ENCODE measurements at places on chromosomes 4 and X.
A peak's percentile ranks its signal among the peaks of the same experiment; 100 is the strongest.

DNA sequence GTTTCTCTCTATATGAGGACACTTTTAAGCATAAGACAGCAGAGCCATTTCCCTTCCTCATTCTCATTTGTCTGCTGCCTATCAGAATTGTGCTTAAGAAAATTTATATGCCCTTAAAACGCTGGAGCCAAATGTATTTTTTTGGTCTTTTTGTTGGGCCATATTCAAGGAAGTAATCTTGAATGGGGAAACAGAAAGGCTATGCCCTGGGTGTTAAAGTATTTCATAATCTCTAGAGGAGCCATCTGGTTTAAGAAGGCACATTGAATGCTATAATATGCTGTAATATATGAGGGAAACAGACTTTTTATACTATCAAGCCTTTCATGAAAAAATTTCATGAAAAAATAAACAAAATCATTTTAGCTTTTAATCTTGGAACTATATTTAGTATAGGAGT, 4.3 kb downstream of the DMD start:
- no peak for DNase-seq

DNA sequence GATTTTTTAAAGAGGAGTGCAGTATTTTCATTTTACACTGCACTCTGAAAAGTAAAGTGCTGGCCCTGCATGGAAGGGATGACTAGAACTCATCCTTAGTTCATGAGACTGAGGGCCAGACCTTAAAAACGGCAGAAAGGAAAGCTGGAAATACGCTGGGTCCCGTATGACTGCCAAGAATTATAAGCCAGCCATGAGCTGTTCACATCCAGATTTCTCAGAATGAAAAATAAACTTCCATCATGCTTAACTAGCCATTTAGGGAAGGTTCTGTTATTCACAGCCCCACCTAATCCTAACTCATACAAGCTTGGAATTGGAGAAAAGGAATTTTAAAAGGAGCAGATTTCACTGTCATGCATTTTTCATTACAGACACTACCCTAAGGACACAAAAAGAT, 894.4 kb downstream of the FAT4 start:
- DNase-seq = no peak

GRCh38 chr4:188934320-188934962, 795.2 kb downstream of the TRIML1 start:
- peak; percentile 32 for DNase-seq

GRCh38 chr4:2565533-2565932, 29.1 kb downstream of the FAM193A start:
- no peak for DNase-seq

DNA sequence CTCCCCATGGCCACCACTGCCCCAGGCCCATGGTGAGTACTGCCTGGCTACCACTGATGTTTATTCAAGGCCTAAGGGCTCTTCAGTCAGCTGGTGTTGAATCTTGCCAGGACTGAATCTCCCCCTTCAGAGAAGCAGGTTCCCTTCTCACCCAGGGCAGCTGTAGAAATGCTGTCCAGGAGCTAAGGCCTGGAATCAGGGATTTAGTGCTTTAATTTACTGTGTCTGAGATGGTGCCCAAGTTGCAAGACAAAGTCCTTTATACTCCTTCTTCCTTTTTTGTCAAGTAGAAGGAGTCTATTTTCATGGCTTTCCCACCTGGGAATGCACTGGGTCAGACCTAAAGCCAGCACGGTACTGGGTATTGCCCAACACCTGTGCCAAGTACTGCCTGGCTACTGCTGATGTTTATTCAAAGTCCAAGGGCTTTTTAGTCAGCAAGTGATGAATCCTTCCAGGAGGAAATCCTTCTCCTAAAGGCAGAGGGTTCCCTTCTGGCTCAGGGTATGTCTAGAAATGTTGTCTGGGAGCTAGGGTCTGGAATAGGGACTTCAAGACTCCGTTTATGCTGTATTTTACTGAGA, 117.6 kb upstream of the ATOH1 start:
- DNase-seq = no peak

DNA sequence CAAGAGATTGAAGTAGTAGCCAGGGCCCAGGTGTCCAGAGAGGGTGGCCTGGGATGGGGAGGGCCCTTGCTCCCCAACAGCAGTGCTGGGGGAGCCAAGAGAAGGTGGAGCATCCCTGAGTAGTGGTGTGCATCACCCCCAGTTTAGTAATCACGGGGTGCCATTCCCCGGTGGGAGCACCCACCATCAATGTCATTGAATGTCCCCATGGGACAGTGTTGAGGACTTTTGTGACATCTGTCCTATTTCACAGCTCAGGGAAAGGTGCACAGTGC, 4.4 kb upstream of the CPZ start:
- no peak for DNase-seq

DNA sequence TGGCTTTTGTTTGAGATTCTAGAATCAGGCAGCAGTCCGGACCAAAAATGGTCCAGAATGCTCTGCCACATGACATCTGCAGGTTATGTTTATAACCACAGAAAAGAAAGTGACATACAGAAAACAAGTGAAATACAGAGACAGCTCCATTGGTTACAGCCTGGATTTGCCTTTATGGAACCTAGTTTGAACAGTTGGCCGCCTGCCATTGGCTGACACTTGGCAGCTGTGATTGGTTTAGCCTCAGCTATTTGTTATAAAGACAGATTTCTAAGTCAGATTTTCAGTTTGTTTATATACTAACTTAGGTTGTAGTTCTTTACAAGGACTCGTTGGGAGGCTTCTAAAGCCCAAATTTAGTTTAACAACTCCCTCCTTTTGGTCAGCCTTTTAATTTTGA, 40.8 kb upstream of the IL9R start:
- no peak for DNase-seq

- no peak for DNase-seq
Measured at GRCh38 chr4:45409536-45409935, 683.2 kb upstream of the GNPDA2 start.

- no peak for DNase-seq
Measured at GRCh38 chr4:54445866-54446265, 211.9 kb upstream of the KIT start.

- no peak for DNase-seq
Measured at GRCh38 chr4:178165251-178165950, 723.2 kb upstream of the AGA start.

GRCh38 chrX:110406822-110407221, 48.2 kb downstream of the RTL9 start:
- no peak for DNase-seq

- peak; percentile 70 for DNase-seq
Measured at GRCh38 chr4:5812506-5813229, 80.2 kb downstream of the CRMP1 start.

GRCh38 chr4:70946939-70947338, 44.8 kb downstream of the MOB1B start:
- no peak for DNase-seq

DNA sequence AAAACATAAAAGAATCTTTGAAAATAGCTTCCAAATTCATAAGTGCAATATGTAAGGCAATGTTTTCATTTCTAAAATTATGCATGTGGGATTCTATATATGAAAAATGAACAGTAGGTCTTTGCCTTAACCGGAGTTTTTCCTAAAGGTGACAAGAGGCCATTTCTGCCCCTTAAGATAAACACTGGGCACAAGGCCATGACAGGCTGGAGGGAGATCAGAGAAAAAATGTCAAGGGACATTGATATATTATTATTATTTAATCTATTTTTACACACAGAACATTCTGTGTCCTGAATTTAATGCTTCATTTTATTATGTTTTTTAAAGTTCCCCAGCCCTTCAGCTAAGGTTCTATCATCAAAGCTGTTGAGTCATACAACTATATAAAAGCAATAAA, 118.8 kb downstream of the CHM start:
- DNase-seq = no peak

DNA sequence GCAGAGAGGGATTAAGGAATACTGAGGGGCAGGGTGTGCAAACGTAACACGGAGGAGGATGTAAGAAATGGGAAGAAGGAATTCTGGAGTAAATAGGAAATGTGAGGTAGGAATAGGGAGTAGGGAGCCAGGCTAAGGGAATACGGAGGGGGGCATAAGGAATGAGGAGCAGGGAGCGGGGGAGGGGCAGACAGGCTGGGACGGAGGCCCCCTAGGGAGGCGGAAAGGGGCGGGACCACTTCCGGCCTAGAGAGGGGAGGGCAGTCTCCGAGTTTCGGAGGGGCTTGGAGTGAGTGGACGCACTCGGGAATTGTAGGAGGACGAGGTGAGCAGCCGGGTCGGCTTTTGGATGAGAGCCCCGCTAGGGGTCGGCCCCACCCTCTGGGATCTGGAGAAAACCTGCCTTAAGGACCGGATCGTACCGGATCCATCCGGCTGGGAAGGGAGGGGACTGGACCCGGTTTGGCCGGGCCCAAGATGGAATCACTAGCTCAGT, 612 bp downstream of the MAGED2 start:
- DNase-seq = no peak

DNA sequence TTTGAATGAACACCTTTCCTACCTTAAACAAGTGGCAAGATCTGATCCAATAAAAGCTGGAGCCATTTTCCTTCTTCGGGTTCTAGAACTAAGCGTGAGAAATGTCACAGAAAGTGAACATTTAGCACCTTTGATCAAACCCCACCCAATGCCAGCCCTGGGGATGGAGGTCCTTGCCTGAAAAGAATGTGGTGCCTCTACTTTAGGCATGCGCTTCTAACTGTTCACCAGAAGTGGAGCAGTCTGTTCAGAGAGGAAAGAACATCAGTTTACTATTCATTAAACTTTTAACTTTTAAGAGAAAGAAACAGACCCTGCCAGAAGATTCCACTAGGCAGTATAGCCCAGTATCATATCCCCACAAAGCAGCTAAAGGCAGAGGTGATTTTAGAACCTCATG, 75.9 kb downstream of the INTS12 start:
- no peak for DNase-seq

GRCh38 chr4:152696764-152697261, 17.0 kb upstream of the TMEM154 start:
- peak; percentile 96 for DNase-seq

DNA sequence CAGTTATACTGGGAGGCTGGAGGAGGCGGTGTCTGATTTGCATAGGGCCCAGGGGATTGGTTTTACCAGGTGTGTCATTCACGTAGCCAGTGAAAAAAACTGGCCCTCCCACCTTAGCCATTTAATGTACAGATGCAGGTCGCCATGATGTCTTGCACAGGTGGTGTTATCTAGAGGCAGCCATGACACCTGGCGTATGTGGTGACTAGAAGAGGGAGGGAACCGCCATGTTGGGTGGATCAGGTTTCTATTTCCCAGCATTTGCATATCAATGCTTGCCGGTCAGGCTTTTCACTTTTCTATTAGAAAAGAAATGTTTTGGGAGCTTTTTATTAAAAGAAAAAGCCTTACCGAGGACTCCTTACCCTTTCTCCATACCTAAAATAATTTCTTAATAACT, 523.4 kb downstream of the ADGRL3 start:
- no peak for DNase-seq

DNA sequence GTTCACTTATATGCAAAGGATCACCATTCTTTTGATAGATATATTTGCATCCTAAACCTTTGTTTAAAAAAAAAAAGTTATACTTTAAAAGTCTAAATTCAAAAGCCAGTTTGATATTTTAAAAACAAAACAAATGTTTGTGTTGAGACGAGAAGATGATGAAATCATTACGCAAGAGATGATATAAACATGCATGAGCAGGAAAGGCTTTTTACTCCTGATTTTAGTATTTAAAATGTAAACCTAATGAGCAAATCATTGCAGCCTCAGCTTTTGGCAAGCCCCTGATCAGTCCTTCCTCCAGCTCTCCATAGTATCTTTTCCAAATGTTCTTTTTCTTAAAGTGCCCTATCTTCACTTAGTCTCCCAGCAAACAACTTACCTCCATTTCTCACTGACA, 115.6 kb downstream of the ARAP2 start:
- no peak for DNase-seq

GRCh38 chr4:47531954-47532321, 46.9 kb downstream of the ATP10D start:
- DNase-seq = no peak

GRCh38 chrX:65502618-65503017, 32.0 kb downstream of the LAS1L start:
- no peak for DNase-seq

DNA sequence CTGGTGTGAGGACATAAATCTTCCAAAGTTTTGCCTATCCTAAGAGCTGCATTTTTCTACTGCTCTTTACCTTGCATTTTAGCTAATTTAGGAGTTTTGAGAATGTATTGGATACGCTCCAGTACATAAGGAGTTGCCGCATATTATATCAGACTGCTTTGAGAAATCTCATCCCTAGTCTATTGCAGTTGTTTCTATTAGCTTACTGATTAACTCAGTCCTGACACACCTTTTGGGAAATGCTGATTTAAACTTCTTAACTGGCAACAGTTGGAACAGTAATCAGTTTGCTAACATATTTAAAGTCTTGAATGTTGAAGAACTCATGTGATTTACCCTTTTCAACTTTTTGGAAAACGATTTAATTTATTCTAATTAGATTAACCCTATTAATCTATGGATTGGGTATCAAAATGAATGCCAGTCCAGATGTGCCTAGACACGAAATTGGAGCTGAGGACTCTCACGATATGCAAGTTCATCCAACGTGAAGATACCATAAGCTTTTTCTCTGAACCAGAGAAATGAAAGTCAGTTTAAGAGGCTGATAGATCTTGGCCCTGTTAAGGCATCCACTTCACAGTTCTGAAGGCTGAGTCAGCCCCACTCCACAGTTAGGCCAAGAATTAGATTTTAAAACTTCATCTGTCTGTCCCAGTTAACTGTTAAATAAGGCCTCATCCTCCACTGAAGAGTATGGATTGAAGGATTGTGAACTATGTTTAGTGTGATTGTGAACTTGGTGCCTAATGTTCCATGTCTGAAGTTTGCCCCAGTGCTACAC, 90.0 kb downstream of the MAOA start:
- DNase-seq = peak; percentile 7

DNA sequence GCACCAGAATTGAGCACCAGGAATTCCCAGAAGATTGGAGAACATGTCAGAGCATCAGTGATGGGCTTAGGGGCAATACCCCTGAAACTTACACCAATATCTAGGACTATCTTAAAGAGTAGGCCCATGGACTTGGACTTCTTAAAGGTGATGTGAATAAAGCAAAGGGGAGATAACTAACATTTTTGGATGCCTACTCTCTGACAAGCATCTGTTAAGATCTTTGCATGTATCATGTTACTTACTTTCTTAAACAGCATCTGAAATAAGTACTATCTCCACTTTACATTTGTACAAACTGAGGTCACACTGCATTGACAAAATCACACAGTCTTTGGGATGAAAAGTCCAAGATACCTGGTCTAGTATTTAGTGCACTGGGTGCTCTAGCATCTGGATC, 258.6 kb upstream of the ARSJ start:
- no peak for DNase-seq

GRCh38 chr4:134624365-134624764, 422.8 kb upstream of the PABPC4L start:
- DNase-seq = no peak

- no peak for DNase-seq
Measured at GRCh38 chr4:1329408-1330371, 17.3 kb upstream of the UVSSA start.

- DNase-seq = peak; percentile 9
Measured at GRCh38 chr4:171812665-171813525, at the start of gene GALNTL6. Gene GALNTL6, plus strand, starts transcription at chr4:171813404.

GRCh38 chr4:6338951-6339817, 69.5 kb downstream of the WFS1 start:
- no peak for DNase-seq

- no peak for DNase-seq
Measured at GRCh38 chrX:119816300-119816699, 24.9 kb upstream of the RPL39 start.

- no peak for DNase-seq
Measured at GRCh38 chrX:151713849-151714248, 2.0 kb upstream of the FATE1 start.
